ENCODE measurements at places on chromosomes 5 and 9. TPM values are rescaled to one million over a fixed set of nuclear protein-coding genes. Genes with fewer than 3 reads are reported as not detected.

TMEM215 gene
- polyA plus RNA-seq, result not detected

ZBTB34 gene
- polyA plus RNA-seq, result 4.1 TPM

DIRAS2 gene
- not detected for polyA plus RNA-seq

PCDHA8 gene
- polyA plus RNA-seq, result 0.54 TPM

PTBP3 gene
- polyA plus RNA-seq, result 6.1 TPM

OLFML2A gene
- 4.8 TPM for polyA plus RNA-seq

MSX2 gene
- 5.1 TPM for polyA plus RNA-seq

TMC1 gene
- not detected for polyA plus RNA-seq

PDLIM4 gene
- 57.1 TPM for polyA plus RNA-seq

REEP2 gene
- 31.2 TPM for polyA plus RNA-seq

TAF11L5 gene
- polyA plus RNA-seq, result not detected

CCDC192 gene
- polyA plus RNA-seq, result not detected

CNTLN gene
- polyA plus RNA-seq, result 2.5 TPM

TMEM232 gene
- 1.2 TPM for polyA plus RNA-seq

MSANTD3 gene
- 48.3 TPM for polyA plus RNA-seq

NTMT1 gene
- polyA plus RNA-seq, result 78.3 TPM

SLC1A1 gene
- polyA plus RNA-seq, result 0.23 TPM

C9orf72 gene
- 6.1 TPM for polyA plus RNA-seq

PCA3 gene
- polyA plus RNA-seq, result 0.21 TPM

AK6 gene
- polyA plus RNA-seq, result 12.9 TPM

LOX gene
- 36.3 TPM for polyA plus RNA-seq

WDR38 gene
- not detected for polyA plus RNA-seq

HACD4 gene
- polyA plus RNA-seq, result under 0.01 TPM

NMUR2 gene
- polyA plus RNA-seq, result not detected

LSM11 gene
- polyA plus RNA-seq, result 0.95 TPM

ACOT12 gene
- 0.19 TPM for polyA plus RNA-seq

SPINK13 gene
- polyA plus RNA-seq, result not detected

ORM2 gene
- polyA plus RNA-seq, result not detected

COL15A1 gene
- polyA plus RNA-seq, result 0.84 TPM

ELAVL2 gene
- 0.15 TPM for polyA plus RNA-seq

FASTKD3 gene
- polyA plus RNA-seq, result 5.4 TPM

PTPN3 gene
- polyA plus RNA-seq, result 7.8 TPM

PHYHD1 gene
- polyA plus RNA-seq, result not detected

GHR gene
- 0.03 TPM for polyA plus RNA-seq

OR1N2 gene
- polyA plus RNA-seq, result not detected

SHROOM1 gene
- 4.8 TPM for polyA plus RNA-seq

LCN15 gene
- polyA plus RNA-seq, result not detected

PTGDS gene
- polyA plus RNA-seq, result not detected

PLPP7 gene
- 8.6 TPM for polyA plus RNA-seq

PCDHGC3 gene
- polyA plus RNA-seq, result 97.0 TPM

NKD2 gene
- not detected for polyA plus RNA-seq

EIF4E1B gene
- polyA plus RNA-seq, result not detected

GMCL2 gene
- not detected for polyA plus RNA-seq

CNTFR gene
- polyA plus RNA-seq, result 1.8 TPM

CDH9 gene
- not detected for polyA plus RNA-seq

CCDC107 gene
- 20.9 TPM for polyA plus RNA-seq

QRFP gene
- not detected for polyA plus RNA-seq

RABEPK gene
- 62.1 TPM for polyA plus RNA-seq

C9orf78 gene
- polyA plus RNA-seq, result 70.8 TPM

KIF24 gene
- polyA plus RNA-seq, result 1.2 TPM

IL3 gene
- polyA plus RNA-seq, result not detected

OBP2B gene
- polyA plus RNA-seq, result not detected

CARD9 gene
- 1.7 TPM for polyA plus RNA-seq

Measured in SK-N-SH (cell line).